ENCODE measurements at places on chromosomes 16 and 17. TPM values are rescaled to one million over a fixed set of nuclear protein-coding genes. Genes with fewer than 3 reads are reported as not detected.

The USP6 gene
- 0.10 TPM for total RNA-seq

The RAP1GAP2 gene
- total RNA-seq: 11.1 TPM

The SLC5A10 gene
- total RNA-seq: not detected

The CHST6 gene
- total RNA-seq: not detected

The ABCC11 gene
- 0.15 TPM for total RNA-seq

The CACNB1 gene
- 5.1 TPM for total RNA-seq

The DHX38 gene
- total RNA-seq: 51.4 TPM

The JPH3 gene
- not detected for total RNA-seq

The OR3A3 gene
- total RNA-seq: not detected

The CMTM2 gene
- total RNA-seq: not detected

The CDH11 gene
- 526 TPM for total RNA-seq
